Stimulated activated CD8-positive, alpha-beta memory T cell treated with anti-CD3 and anti-CD28 coated beads, Interleukin-12 subunit alpha, Interleukin-12 subunit beta, amount 100 ng/mL, for 1 hour (primary cell): ENCODE measurements at places on chromosomes 5 and 9.

- no peak for DNase-seq
These were observed 100.4 kb downstream of the PDE4D start for GRCh38 chr5:59792983-59793585.

- DNase-seq = no peak
These were observed 35.1 kb downstream of the LPAR1 start for GRCh38 chr9:111003182-111003581.

DNA sequence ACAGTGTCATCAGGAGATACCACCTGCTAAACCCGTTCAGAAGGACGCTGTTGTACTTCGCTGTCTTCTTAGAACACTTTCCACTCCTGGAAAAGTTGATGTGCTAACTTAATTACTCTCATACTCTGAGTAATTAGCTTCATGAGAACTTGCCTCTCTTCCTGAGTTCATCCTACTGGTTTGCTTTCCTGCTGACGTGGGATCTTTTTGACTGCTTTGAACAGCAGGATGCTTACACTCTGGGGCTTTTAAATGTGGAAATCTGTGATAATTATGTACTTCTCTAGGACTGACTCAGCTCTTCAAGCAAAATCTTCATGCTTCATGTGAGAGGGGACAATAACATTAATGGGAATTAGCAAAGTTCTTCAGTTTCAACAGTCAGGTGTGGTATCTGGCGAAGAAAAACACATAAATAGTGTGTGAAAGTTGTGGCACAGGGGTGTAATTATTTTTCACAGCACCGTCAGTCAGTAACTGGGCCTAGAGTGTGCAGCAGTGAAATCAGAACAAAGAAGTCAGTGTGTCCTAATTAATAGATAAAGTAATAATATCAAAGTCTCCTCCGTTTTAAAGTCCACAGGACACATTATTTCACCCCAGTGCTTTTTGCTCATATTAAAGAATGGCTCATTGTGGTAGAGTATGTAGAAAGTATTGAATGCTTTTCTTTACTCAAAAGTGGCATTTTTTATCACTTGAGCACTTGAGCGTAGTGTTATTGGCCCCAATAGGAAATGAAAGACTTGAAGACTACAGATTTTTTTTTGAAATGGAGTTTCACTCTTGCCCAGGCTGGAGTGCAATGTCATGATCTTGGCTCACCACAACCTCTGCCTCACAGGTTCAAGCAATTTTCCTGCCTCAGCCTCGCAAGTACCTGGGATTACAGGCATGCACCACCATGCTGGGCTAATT, 140.9 kb upstream of the DMRT1 start:
- no peak for DNase-seq

GRCh38 chr9:119334745-119335144, 34.5 kb downstream of the BRINP1 start:
- DNase-seq = no peak

- DNase-seq = no peak
These were observed 100.1 kb upstream of the TNFAIP8 start for GRCh38 chr5:119255571-119256356.

DNA sequence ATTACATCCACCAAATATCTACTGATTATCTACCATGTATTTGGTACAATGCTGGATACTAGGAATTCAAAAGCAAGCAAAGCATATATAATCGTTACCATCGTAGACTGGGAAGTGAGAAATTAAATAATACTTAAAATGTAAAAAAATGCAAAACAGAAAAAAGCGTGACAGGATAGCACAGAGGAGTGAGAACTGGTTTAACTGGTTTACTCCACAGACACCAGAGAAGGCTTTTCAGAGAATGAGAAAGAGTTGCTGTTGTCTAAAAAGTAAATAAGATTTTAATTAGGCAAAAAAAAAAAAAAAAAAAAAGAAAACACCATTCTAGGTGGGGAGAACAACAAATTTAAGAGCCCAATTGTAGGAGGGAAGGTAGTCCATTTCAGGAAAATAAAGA, 657.9 kb upstream of the ST8SIA4 start:
- no peak for DNase-seq

- DNase-seq = no peak
These were observed 2144.3 kb upstream of the C9orf72 start for GRCh38 chr9:29717631-29718030.

- no peak for DNase-seq
These were observed 220.0 kb downstream of the GLIS3 start for GRCh38 chr9:4079906-4080305.

GRCh38 chr9:111150181-111150580, 111.9 kb upstream of the LPAR1 start:
- DNase-seq = no peak

GRCh38 chr5:38543886-38544285, 12.6 kb downstream of the LIFR start:
- no peak for DNase-seq

- no peak for DNase-seq
These were observed 403.7 kb upstream of the TRPC7 start for GRCh38 chr5:136769093-136769492.

GRCh38 chr9:8857926-8858595, 1058.5 kb upstream of the DMAC1 start:
- no peak for DNase-seq

DNA sequence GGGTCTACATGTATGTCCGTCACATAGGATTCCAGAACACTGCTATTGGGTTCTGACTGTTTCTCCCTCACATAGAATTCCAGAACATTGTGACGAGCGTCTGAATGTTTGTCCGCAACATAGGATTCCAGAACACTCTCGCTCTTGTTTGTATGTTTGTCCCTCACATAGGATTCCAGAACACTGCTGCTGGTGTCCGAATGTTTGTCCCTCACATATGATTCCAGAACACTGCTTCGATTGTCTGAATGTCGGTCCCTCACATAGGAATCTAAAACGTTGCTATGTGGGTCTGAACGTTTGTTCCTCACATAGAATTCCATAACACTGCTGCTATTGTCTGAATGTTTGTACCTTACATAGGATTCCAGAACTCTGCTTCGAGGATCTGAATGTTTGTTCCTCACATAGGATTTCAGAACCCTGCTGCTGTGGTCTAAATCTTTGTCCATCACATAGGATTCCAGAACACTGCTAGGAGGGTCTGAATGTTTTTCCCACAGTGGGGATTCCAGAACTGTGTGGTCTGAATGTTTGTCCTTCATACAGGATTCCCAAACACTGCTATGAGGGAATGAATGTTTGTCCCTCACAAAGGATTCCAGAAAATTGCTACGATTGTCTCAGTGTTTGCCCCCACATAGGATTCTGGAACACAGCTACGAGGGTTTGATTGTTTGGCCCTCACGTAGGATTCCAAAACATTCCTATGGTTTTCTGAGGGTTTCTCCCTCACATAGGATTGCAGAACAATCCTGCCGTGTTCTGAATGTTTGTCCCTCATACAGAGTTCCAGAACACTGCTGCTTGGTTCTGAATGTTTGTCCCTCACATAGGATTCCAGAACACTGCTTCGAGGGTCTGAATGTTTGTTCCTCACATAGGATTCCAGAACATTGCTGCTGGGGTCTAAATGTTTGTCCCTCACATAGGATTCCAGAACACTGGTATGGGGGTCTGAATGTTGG, 220.5 kb downstream of the FOXD4L6 start:
- DNase-seq = no peak

GRCh38 chr9:130368631-130369103, 76.1 kb upstream of the ASS1 start:
- DNase-seq = no peak

DNA sequence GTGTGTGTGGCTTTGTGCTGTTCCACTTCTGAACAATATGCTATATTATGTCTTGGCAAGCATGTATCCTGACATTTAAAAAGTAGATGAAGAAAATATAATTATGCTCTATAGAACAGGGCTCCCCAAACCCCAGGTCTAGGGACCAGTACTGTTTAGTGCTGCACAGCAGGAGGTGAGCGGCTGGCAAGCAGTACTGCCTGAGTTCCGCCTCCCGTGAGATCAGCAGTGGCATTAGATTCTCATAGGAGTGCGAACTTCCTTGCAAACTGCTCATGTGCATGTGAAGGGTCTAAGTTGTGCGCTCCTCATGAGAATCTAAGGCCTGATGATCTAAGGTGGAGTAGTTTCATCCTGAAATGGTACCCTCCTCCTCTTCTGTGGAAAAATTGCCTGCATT, 979.1 kb upstream of the CTNND2 start:
- no peak for DNase-seq

DNA sequence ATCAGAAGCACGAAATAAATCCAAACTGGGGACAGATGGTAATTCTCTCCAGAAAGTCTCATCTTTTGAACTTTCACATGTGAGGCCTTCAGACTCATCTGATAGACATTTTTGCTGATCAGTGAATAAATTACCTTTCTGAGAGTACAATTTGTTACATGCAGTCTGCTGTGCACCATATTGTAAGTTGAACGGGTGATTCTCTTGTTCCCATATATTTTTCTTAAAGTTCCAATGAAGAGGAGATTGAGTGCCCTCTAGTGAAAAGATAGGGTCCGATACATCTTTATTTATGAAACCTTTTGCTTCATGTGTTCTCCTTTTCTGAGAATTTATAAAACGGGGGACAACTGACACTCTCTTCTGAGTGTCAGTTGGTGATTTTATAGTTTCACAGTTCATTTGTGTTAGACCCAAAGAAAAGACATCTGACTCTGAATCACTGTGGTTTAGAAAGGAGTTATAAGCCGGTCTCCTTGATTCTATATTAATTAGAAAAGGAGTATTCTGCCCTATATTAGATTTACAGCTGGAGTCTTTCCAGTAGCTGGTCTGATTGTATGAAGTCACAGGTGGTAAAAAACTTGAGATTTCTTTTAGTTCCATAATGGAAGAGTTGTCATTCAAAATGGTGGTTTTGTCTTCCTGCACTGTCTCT, 30.4 kb downstream of the GNG10 start:
- DNase-seq = no peak

GRCh38 chr5:42436051-42436450, 12.8 kb downstream of the GHR start:
- no peak for DNase-seq

GRCh38 chr5:157766902-157767301, 23.4 kb downstream of the LSM11 start:
- DNase-seq = no peak

- no peak for DNase-seq
These were observed 21.8 kb downstream of the IRF1 start for GRCh38 chr5:132468656-132469379.

DNA sequence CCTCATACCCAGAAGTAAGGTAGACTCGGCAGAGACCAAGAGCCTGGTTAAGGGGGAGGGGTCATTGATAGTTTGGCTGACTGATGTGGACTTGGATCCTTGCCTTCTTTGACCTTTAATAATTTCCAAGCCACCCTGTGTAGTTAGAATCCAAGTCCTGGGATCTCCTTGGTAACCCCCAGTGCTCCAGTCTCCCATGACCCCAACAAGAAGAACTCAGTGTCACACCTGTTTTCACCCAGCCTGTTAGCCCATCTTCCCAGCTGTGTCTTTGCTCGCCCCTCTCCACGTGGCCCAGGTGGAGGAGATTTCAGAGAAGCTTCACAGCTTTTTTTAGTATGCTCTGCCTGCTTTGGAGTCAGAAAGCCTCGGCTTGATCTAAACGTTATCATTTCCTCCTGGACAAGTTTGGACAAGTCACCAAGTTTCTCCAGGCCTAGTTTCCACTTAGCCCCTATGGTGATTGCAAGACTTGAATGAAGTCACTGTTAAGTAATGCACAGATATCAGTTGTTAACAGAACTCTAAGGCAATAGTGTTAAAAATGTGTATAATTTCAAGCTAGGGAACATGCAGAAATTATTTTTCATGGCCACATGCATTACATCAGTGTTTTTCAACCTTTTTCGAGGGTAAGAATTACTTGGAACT, 170.0 kb downstream of the TMEM38B start:
- DNase-seq = no peak

- DNase-seq = no peak
These were observed 39.5 kb downstream of the NSUN2 start for GRCh38 chr5:6593148-6594016.

DNA sequence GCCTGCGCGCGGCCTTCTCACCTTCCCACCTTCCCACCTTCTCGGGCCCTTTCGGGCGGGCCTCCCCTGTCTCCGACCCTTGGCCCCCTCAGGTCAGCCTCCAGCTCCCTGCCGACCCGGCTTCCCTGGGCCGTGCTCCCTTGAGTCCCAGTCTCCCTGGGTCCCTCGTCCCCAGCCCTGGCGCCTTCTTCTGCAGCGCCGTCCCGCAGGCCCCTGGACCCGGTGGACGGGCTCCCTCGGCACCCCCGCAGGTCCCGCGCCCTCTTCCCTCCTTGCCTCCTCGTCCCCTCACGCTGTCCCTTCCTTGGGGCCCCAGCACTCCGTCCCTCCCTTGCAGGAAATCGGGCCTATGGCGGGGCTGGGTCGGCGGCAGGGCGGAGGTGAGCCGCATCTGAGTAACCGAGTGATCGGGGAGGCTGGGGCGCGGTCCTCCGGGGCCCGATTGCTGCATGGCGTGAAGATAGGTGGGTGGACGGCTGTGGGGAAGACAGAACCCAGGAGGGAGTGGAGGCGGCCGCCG, 7.6 kb downstream of the ARPC5L start:
- no peak for DNase-seq

GRCh38 chr9:114930056-114930812, at the start of gene TNFSF8:
TNFSF8 (minus strand) TSS chr9:114930591; CDS start chr9:114930303, 288 bp downstream.
- DNase-seq = peak; percentile 46

DNA sequence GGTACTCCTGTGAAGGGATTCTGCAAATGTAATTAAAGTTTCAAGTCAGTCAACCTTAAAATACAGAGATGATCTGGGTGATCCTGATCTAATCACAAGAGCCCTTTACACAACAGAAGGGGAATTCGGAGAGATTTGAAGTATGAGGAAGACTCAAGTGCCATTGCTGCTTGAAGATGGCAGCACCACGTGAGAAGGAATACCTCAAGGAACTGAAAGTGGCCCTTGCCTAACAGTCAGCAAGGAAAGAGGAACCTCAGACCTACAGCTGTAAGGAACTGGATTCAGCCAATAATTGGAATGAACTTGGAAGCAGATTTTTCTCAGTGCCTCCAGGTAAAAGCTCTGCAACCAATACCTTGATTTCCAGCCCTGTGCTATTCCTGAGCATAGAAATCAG, 87.4 kb downstream of the THBS4 start:
- no peak for DNase-seq

GRCh38 chr9:84001621-84002020, 21.0 kb downstream of the RMI1 start:
- DNase-seq = no peak

DNA sequence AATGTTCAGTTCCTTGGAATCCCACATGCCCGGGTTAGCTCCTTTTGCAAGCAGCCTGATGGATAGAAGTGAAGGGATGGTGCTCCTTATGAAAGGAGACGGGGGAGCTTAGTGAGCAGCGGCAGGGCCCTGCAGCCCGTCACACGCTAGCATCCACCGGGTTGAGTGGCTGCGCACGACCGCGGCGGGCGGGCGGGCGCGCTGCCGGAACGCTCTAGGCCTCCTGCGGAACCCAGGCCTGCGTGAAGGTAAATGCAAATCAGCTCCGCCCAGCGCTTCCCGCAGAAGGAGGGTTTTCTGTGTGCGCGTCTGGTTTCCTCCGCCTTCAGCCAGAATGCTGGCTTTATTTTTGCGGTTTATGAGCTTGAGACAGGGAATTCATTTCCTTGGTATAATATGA, 19.8 kb downstream of the IL12B start:
- DNase-seq = no peak
